ENCODE measurements at places on chromosomes 1 and 21.

- H3K4me1 ChIP-seq, result no peaks in the 10 kb centered on the region
- H3K4me3 ChIP-seq, result no peak overlapping the region
- no peaks in the 10 kb centered on the region for H3K27me3 ChIP-seq
- no peaks in the 10 kb centered on the region for H3K36me3 ChIP-seq
- no peak overlapping the region for H3K27ac ChIP-seq
- DNase-seq, result no peak
Observed at GRCh38 chr1:166730299-166730888, 108.9 kb upstream of the POGK start.

- H3K27ac ChIP-seq, result no peak overlapping the region
- no peaks in the 10 kb centered on the region for H3K36me3 ChIP-seq
- no peaks in the 10 kb centered on the region for H3K27me3 ChIP-seq
- H3K4me3 ChIP-seq, result no peak overlapping the region
- H3K4me1 ChIP-seq, result no peaks in the 10 kb centered on the region
Observed at GRCh38 chr1:152029144-152029928, 7.5 kb downstream of the S100A11 start.

- no peaks in the 10 kb centered on the region for H3K36me3 ChIP-seq
- peaks cover 31% of the 10 kb centered on the region for H3K4me1 ChIP-seq
- H3K4me3 ChIP-seq, result no peak overlapping the region
Observed at GRCh38 chr1:205030241-205030640, 12.8 kb upstream of the CNTN2 start.

- no peaks in the 10 kb centered on the region for H3K36me3 ChIP-seq
- H3K4me1 ChIP-seq, result peaks cover 6% of the 10 kb centered on the region
Observed at GRCh38 chr1:244231193-244231571, 180.1 kb downstream of the ZBTB18 start.

- no peaks in the 10 kb centered on the region for H3K27me3 ChIP-seq
- H3K4me1 ChIP-seq, result peaks cover 10% of the 10 kb centered on the region
- H3K36me3 ChIP-seq, result no peaks in the 10 kb centered on the region
- H3K4me3 ChIP-seq, result no peak overlapping the region
Observed at GRCh38 chr21:41924368-41924754, 29.5 kb downstream of the C2CD2 start.

DNA sequence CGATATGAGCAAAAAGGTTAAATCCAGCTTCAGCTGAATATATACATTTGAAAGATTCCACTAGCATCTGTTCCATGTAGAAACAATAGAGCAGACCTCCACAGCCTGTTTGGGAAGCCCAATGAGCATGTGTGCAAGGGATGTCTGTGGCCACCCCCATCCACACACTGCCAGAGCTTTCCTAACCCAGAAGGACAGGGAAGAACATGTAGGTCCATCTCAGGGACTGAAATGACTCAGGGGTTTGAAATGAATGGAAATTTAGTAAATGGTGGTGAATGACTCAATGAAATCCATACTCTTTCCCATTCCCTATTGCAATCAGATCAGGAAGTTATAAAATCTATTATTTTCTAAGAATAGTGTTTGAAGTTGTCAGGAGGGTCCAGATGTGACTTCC is 397.2 kb downstream of the DUSP10 start:
- no peaks in the 10 kb centered on the region for H3K4me1 ChIP-seq
- H3K27ac ChIP-seq, result no peak overlapping the region
- H3K4me3 ChIP-seq, result no peak overlapping the region

- H3K4me3 ChIP-seq, result no peak overlapping the region
- H3K27ac ChIP-seq, result no peak overlapping the region
- no peak for DNase-seq
- H3K4me1 ChIP-seq, result peaks cover 4% of the 10 kb centered on the region
- no peaks in the 10 kb centered on the region for H3K36me3 ChIP-seq
- H3K27me3 ChIP-seq, result no peaks in the 10 kb centered on the region
Observed at GRCh38 chr1:43293176-43293575, 7.6 kb upstream of the TIE1 start.

GRCh38 chr1:175470591-175470990 is 272.8 kb downstream of the TNR start:
- H3K4me1 ChIP-seq, result no peaks in the 10 kb centered on the region
- DNase-seq, result no peak
- no peaks in the 10 kb centered on the region for H3K27me3 ChIP-seq
- no peaks in the 10 kb centered on the region for H3K36me3 ChIP-seq

DNA sequence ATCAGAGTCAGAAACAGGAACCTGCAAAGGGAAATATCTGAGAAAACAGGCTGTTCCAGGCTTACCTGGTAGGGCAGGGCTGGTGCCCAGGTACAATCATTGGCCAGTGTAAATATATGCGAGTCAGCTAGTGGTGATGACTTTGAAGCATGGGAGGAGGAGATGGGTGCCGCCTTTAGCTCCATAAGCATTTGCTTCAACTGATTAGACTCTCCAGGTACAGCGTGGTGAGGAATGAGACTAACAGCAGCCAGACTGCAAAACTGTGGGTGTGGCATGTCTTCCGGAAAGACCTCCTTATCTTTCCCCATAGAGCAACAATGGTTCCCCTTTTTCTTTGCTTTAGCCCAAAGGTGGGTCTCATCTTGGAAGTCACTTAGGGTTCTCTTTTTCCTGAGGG is 137.2 kb downstream of the LRIG2 start:
- DNase-seq, result no peak
- no peak overlapping the region for H3K4me3 ChIP-seq
- no peaks in the 10 kb centered on the region for H3K27me3 ChIP-seq
- H3K27ac ChIP-seq, result no peak overlapping the region
- no peaks in the 10 kb centered on the region for H3K36me3 ChIP-seq

Measured in neuronal stem cell (in vitro differentiated cells).